ENCODE measurements at places on chromosomes 11 and 22.

- no peak for DNase-seq
Measured at GRCh38 chr11:63805844-63806415, 7.3 kb upstream of the SPINDOC start.

DNA sequence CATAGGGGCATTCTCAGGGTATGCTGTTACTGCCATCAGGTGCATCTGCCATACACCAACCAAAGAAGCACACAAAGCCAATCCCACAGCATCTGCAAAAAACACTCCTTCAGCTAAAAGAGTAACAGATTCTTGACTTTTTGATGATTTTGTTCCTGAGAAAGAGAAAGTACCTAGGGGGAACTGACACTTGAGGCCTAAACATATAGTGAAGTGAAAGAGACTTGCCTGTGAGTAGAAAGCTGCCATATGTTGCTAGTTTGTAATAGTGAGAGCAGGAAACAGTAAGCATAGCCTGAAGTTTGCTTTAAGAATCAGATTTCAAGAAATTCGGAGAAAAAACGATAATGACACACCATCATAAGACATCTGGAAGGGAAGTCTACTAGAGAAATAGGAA is 97.9 kb upstream of the CTSC start:
- DNase-seq = no peak

GRCh38 chr11:107719557-107720302 is 7.9 kb upstream of the SLN start:
- DNase-seq = no peak

GRCh38 chr11:113286509-113287497 is 27.6 kb upstream of the TTC12 start:
- no peak for DNase-seq

DNA sequence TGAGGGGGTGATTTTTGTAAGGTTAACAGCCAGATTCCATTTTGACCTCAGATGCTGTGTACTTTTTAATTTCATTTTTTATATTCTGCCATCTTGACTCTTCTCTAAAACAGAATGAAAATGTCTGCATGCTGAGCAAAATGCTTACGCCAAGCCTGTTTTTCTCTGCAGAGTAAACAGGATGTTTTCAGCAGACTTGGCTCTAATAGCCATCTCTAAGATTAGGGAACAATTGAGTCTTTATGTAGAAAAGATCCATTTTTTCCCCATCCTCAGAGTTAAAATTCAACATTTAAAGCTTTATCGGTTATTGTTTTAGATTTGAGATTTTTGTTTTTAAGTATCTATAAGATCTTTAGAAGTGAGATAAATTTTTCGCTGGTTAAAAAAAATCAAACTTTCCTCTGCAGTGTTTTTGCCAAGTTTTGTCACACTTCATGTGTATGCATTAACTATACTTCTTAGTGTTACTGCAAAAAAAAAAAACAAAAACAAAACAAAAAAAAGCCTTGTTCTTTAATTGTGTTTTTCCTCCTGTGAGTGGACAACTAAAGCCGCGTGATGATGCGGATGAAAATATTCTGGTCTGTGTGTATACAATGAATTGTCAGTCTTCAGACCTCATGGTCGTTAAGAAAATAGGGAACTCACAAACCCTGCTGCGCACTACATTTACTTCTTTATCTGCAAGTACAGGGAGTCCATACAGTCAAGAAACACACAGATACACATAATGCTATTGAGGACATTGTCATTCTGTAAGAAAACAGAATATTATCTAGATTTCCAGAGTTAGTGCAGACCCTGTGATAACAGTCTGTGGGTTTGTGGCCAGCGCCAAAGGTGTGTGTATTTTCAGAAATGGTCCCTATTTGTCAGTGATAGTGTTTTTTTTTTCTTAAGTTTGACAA is 17.5 kb upstream of the ADSL start:
- DNase-seq = no peak

GRCh38 chr11:95791709-95792033 is 1.4 kb downstream of the CEP57 start:
- DNase-seq = no peak

DNA sequence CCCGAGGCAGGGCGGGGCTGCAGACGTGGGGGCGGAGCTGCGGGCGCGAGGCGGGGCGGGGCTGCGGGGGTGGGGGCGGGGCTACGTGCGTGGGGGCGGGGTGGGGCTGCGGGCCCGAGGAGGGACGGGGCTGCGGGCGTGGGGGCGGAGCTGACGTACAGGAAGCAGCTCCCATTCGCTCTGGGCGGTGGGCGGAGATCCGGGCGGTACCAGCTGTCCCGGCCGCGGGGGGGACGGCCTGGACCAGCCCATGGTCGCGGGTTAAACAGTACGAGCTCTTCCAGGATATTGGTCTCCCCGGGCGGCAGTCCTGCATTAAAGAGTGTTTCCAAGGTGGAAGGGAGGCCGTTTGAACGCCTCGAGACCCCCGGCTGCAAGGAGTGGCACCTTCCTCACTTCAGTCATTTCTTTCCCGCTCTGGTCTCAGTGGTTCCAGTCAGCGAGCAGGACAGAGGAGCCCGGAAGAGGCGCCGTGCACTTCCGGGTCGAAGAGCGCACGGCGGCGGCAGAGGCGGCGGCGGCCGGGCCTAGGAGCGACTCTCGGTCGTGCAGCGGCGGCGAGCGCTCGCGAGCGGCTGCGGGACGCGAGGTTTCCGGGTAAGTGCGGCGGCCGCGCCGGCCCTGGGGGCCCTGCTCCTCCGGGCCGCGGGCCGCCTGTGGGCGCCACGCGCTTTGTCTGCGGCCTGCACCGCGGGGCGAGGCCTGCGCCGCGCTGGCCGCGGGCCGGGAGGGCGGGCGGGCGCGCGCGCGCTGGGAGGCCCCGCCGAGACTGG is at the start of gene PHRF1:
PHRF1 (plus strand) TSS at position 475 of the 773 bp plus-strand sequence. CDS start 5,043 bp downstream, outside the sequence.
- peak; percentile 77 for DNase-seq
